ENCODE measurements at places on chromosomes 13 and 19. TPM values are rescaled to one million over a fixed set of nuclear protein-coding genes. Genes with fewer than 3 reads are reported as not detected.

GRCh38 chr13:110161112-110161882 is 145.7 kb downstream of the COL4A1 start:
- no peak for DNase-seq

GRCh38 chr19:9828551-9829063 is 889 bp downstream of the UBL5 start:
- no peak for DNase-seq

- DNase-seq: no peak
These were observed 47.9 kb downstream of the CERS4 start for GRCh38 chr19:8257052-8257443.

DNA sequence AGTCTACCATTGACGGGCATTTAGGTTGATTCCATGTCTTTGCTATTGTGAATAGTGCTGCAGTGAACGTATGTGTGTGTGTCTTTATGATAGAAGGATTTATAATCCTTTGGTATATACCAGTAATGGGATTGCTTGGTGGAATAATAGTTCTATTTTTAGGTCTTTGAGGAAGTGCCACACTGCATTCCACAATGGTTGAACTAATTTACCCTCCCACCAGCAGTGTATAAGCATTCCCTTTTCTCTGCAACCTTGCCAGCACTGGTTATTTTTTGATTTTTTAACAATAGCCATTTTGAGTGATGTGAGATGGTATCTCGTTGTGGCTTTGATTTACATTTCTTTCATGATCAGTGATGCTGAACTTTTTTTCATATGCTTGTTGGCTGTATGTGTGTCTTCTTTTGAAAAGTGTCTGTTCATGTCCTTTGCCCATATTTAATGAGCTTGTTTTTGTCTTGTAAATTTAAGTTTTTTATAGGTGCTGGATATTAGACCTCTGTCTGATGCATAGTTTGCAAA is 37.5 kb downstream of the RFC3 start:
- DNase-seq: no peak

- DNase-seq: peak; percentile 38
These were observed 65.8 kb upstream of the SLITRK6 start for GRCh38 chr13:85864963-85865530.

DNA sequence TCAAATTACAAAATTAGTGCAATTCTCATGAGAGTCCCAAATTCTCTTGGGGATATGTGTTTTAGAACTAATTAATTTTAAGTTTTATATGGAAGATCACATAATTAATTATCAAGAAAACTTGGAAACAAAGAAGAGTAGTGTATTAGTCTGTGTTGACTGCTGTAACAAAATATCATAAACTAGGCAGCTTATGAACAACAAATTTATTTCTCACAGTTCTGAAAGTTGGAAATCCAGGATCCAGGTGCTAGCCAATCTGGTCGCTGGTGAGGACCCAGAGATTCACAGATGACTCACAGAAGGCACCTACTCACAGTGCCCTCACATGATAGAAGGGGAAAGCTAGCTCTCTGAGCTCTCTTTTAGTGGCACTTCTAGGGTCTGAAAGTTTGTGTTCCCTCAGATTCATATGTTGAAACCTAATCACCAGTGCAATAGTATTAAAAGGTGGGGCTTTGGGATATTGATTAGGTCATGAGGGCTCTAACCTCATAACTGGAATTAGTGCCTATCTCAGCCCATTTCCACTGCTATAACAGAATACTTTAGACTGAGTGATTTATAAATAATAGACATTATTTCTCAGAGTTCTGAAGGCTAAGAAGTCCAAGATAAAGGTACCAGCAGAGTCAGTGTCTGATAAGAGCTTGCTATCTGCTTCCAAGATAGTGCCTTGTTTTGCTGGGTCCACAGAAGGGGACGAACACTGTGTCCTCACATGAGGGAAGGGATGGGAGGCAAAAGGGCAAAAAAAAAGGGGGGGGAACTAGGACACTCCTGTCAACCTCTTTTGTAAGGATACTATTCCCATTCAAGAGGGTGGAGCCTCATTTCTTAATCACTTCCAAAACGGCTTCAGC is 1.5 kb upstream of the ARGLU1 start:
- DNase-seq: no peak

GRCh38 chr13:44425041-44425814 is 51.6 kb downstream of the SERP2 start:
- DNase-seq: no peak

- DNase-seq: peak; percentile 17
These were observed at the start of gene EDNRB for GRCh38 chr13:77918391-77919245. Gene EDNRB (minus strand): TSS chr13:77918831. CDS start chr13:77918573, 258 bp downstream.

The PCP2 gene
- total RNA-seq: not detected

The C19orf38 gene
- 0.28 TPM for total RNA-seq

The GIPC3 gene
- under 0.01 TPM for total RNA-seq
